Activated T-cell treated with anti-CD3 and anti-CD28 coated beads for 4 hours (primary cell): ENCODE measurements at places on chromosomes 5 and 9.

DNA sequence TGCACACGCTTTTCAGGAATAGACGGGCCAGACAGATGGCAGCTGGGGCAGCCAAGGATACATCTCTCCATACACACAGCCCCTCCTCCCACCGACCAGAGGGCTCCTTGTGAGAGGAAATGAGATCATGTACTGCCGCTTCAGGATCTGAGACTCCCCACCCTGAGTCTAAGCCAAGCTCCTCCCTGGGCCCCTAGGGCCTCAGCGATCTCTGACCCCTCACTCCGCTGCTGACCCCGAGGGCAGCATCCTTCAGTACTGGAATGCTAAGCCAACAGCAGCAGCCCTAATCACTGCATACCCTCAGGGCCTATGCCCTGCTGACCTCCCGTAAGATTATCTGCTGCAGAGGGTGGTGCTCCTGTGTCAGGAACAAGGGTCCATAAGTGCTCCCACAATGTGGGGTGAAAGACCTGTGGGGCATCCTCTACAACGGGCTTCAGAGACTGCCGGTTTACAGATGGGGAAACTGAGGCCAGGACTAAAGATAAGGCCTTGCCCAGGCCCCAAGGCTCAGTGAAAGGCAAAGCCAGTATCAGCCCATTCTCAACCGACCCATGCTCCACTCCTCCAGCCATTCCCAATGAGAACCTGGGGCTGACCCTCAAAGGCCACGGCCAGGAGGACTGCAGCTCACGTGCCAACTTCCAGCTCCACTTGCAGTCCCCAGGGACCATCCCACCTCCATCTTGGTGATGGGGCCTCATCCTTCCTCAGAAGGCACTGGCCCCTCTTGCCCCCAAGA, 37.5 kb downstream of the BICD2 start:
- no peak for DNase-seq

DNA sequence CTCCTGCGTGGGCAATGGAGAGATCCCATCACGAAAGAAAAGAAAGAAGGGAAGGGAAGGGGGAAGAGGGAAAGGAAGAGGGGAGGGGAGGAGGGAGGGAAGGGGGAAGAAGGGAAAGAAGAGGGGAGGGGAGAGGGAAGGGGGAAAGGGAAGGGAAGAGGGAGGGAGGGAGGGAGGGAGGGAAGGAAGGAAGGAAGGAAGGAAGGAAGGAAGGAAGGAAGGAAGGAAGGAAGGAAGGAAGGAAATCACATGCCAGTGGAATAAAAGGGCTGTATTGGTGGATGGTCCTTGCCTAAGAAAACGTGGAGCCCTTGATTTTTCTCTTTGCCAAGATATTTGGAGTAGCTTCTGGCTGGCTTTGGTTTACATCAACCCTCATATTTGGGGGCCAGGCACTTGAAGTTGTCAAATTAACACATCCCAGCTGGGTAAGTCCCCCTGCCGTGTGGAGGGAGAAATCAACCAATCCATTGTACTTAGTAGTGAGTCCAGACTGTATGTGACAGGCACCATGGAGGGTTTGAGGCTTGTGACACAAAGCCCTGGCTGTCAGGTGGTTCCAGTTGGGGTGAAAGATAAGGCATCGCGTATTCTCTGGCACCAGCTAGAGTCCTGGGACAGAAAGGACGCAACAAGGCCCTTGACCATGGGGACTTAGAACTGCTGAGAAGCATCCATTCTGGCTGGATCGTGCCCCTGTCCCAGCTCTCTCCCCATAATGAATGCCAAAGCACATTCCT, 23.7 kb downstream of the IDNK start:
- DNase-seq: no peak

DNA sequence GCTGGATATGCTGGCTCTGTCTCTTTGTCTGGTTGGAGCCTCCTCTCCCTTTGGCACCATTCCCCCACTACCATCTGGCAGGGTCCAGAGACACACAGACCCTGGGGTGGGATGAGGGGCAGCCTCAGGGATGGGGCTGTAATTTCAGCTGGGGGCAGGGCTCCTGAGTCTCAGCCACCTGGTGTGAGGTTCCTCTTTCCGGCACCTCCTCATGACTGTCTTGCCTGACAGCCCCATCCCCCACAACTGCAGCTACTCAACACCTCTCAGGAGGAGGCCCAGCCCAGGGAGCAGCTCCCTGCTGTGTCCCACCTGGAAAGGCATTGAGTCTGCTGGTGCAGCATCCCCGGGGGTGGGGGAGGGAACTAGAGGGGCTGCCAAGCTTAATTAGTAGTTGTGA, 11.7 kb upstream of the RPS14 start:
- DNase-seq: no peak

- no peak for DNase-seq
Measured at GRCh38 chr5:147688656-147689356, 93.7 kb downstream of the JAKMIP2 start.

- no peak for DNase-seq
Measured at GRCh38 chr5:15366676-15367391, 133.1 kb upstream of the FBXL7 start.

DNA sequence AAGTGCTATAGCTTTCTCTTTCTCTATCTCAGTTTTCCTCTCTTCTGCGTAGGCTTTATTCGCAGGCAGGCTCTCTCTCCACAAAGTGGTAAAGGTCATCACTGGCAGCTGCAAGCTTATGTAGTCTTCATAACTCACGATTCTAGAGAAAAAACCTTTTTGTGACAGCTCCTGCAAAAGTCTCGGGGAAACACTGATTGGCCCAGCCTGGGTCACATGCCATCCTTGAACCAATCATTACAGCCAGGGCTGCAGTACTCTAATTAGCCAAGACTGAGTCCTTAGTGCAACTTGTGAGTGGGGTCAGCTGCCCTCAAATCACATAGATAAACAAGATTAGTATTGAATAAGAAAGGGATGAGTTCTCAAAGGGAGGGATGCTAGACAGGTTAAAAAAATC, 18.3 kb upstream of the FRMPD1 start:
- no peak for DNase-seq

GRCh38 chr9:102434545-102434944, 560.6 kb upstream of the CYLC2 start:
- DNase-seq: no peak

- DNase-seq: peak; percentile 21
Measured at GRCh38 chr5:69414885-69415583, at the start of gene MARVELD2. Gene MARVELD2 (plus strand): TSS chr5:69415116. CDS start chr5:69419386, 4,270 bp downstream.

GRCh38 chr9:78437806-78438205, 140.9 kb downstream of the PSAT1 start:
- no peak for DNase-seq

DNA sequence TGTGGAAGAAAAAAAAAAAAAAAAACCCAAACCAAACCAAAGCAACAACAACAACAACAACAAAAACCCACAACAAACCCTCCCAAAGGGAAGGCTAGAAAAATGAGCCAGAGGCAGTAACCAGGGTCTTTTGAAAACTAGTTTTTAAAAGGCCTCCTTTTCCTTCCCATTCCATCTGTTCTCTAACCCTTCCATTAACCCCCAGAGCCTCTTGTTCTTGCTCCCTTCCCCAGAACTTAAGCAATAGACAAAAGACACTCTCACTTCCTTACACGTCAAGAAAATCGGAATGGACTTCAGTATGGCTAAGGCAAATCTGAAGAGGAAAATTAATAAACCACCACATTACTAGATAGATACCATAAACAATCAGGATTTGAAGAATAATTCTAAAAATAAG, 292.8 kb downstream of the ARL15 start:
- no peak for DNase-seq

DNA sequence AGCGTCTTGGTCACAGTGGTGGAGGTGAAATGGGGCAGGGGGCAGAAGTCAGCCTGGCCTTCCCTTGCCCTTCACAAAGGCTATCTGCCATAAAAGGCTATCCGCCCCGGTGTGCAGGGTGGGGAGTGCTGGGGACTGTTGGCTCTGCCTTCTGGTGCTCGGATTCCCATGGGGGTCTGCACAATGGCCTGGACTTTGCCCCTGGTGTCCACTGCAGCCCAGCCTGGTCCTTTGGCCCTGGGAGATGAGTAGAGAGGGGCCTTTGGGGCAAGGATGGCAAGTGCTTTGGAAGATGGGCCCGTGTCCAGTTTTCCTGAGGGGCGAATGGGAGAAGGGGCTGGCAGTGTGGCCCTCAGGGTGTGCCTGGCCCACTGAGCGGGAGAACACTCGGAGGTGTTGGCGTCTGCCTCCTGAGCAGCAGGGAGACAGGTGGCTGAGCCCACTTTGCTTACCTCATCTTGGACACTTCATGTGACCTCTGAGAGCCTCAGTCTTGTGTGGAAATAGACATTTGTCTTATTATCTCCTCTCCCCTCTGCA, 69.9 kb downstream of the HSPA4 start:
- no peak for DNase-seq

DNA sequence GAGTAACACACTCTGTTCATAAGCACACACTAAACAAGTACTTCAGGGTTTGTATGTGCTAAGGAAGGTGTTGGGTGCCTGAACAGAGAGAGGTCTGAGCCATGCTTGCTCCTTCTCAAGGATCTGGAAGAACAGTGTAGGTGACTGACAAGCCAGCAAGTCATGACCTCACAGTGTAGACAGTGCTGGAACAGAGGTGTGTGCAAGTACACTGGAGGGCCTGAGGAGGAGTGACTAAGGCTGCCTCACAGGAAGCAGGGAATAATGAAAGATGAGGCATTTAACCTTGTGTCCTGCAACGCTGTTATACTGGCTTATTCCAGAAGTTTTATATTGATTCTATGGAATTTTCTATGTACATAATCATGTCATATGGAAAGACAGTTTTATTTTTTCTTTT, 83.9 kb downstream of the TMEM174 start:
- DNase-seq: no peak

- no peak for DNase-seq
Measured at GRCh38 chr5:97095318-97095732, 47.1 kb downstream of the LIX1 start.

GRCh38 chr5:6737043-6737941, 24.1 kb downstream of the TENT4A start:
- DNase-seq: no peak

DNA sequence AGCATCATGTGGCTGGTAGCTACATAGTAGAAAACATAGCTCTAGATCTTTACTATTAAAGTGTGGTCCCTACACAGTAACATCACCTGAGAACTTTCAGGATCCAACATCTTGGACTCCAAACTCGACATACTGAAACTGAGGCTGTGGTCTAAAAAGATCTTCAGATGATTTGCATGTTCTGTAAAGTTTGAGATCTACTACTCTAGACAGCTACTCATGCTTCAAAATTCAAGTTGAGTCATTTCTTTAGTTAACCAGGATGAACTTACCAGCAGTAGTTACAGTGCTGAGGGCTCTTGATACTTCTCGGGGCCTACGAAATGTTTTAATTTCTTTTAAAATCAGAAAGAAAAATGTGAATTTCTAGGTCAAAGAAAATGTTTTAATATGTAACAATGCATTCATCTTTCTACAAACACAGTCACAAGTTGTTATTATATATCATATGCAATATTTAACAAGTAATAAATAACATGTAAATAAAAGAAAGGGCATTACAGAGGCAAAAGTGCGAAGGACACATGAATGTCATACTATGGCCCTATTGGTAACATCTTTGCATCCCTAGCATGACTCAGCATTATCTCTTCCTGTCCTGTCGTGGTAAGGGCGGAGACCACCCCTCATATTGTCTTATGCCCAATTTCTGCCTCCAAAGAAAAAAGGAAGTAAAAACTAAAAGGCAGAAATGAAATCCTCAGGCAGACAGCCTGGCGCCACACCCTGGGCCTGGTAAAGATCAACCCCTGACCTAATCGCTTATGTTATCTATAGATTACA, 563.9 kb upstream of the TLE4 start:
- DNase-seq: no peak

- DNase-seq: no peak
Measured at GRCh38 chr9:77809552-77809951, 161.4 kb upstream of the GNA14 start.

- DNase-seq: no peak
Measured at GRCh38 chr9:114522847-114523246, 17.6 kb upstream of the WHRN start.

DNA sequence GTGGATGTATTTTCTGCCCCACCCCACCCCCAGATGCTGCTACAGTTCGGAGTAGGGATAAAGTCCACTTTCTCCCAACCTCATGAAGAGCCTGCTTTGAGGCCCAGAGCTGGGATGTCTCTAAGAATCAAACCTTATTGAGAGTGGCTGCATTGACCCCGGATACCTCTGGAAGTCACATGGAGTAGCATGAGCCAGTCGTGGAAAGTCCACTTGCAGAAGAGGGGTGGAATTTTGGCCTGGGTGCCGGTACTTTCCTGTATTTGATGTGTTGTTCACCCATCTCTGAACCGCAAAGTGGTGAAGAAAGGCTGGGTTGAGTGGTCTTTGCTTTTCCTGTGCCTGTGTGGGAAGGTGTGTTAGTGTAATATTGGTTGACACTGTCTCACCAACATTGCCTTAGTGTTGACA, 3.7 kb downstream of the OTULIN start:
- no peak for DNase-seq

- no peak for DNase-seq
Measured at GRCh38 chr9:35643046-35643445, 7.7 kb downstream of the SIT1 start.

GRCh38 chr5:59001154-59001553, 418.3 kb downstream of the RAB3C start:
- DNase-seq: no peak

- DNase-seq: no peak
Measured at GRCh38 chr5:142845954-142846398, 75.8 kb downstream of the ARHGAP26 start.

GRCh38 chr5:79499640-79500273, 14.2 kb downstream of the HOMER1 start:
- DNase-seq: no peak

DNA sequence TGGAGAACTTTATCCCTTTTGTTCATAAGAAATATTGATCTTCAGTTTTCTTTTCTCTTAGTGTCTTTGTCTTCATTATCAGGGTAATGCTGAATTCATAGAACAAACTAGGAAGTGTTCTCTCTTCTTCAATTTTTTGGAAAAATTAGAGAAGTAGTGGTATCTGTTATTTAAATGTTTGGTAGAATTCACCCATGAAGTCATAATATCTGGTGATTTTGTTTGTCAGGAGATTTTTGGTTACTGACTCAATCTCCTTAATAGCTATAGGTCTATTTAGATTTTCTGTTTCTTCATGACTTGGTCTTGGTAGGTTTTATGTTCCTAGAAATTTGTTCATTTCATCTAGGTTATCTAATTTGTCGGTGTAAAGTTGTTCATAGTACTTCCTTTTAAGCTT, 45.4 kb upstream of the STARD4 start:
- DNase-seq: no peak

DNA sequence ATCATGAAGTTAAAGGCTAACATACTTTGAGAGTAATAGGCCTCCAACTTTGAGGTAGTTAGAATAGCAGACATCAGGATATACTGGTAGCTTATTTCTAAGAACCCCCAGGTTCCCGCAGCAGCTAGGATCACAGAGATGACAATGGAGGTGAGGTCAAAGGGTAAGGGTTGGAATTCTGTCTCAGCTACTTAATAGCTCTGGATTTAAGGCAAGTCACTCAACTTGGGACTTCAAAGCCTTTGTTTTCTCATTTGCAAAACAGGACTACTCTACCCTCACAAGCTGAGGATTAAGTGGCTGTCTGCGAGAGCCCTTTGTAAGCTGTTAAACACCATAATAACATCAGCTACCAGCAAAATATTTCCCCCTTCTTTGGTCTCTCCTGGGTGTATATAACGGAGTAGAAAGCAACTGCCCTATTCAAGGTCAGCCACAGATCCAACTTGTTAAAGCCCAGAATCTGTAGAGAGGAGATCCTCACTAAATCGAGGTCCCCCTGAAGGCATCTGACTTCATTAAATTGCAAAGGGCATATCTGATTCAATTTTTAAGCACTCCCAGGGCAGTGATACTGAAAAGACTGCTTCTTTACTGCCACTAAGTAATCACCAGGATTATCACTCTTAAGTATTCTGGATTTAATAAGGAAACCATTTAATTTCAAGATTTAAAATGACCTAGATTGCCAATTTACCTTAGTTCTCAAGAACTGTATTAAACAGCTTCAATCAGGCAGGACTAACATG, 104.7 kb downstream of the DCP2 start:
- DNase-seq: no peak
